ENCODE measurements at places on chromosomes 16 and 17.

- DNase-seq = no peak
These were observed 50.6 kb downstream of the STH start for GRCh38 chr17:46049656-46050055.

GRCh38 chr17:5820721-5821456, 236.6 kb upstream of the NLRP1 start:
- DNase-seq = no peak

DNA sequence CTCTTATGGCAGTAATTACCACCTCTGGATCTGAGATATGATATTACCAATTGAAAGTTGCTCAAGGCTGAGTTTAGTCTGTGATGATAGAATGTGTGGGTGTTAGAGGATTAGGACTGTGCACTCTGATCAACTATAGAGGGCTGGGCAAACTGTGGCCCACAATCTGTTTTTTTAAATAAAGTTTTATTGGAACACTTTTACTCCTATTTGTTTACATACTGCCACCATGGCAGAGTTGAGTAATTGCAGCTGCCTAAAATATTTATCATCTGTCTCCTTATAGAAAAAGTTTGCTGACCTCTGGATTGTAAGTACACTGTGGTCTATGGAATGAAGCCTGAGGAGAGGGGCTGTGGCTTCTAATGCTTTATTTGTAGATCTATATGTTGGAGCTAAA, 71.5 kb upstream of the N4BP1 start:
- DNase-seq = peak; percentile 47

DNA sequence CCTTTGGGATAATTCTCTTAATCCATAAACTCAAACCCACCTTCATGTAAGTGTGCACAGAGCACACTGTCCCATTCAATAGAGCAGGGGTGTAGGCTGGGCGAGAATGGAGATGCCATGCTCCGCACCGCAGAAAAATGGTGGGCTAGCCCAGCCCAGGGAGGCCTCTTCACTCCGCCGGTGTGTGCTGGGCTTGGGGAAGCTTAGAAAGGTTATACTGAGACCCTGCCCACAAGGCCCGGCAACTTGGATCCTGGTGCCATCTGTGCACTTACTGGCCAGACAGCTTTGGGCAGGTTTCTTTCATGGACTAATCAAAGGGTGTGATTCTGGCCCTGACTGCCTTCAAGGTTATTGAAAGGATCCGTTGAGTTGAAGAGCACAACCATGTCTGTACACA, 3.7 kb upstream of the STAT5A start:
- DNase-seq = no peak

DNA sequence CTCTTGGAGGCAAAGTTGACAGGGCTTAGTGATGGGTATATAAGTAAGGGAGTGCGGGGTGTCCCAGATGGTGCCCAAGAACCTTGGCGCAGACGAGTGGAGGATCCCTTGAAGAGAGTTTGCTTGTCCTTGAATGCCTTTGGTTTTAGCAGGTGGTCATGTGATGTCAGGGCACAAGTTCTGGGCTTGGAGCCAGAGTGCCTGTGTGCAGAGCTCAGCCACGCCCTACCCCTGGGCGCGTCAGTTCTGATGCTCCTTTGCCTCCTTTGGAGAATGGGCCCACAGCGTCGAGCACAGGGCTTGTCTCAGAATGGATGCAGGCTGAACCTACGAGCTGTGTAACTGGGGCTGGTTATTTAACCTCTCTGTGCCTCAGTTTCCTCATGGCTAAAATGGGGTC, 412.2 kb upstream of the EEF2KMT start:
- DNase-seq = no peak

DNA sequence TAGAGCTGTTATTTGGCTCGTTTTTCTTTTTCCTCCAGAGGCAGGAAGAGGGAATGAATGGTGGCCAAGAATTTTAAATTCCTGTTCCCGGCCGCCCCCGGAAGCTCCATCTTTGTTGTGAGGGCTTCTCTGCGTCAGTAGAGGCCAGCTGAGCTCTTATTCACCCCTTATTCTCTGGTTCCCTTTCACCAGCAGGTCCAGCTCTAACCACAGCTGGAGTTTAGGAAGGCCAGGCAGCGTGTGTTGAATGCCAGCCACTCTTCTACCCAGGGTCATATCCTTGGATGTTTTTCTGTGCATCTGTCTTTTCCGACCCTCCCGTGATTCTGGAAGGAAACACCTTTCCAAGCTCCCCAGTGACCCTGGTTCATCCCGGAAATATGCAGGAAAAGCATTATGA, 570.5 kb downstream of the WWOX start:
- peak; percentile 16 for DNase-seq

DNA sequence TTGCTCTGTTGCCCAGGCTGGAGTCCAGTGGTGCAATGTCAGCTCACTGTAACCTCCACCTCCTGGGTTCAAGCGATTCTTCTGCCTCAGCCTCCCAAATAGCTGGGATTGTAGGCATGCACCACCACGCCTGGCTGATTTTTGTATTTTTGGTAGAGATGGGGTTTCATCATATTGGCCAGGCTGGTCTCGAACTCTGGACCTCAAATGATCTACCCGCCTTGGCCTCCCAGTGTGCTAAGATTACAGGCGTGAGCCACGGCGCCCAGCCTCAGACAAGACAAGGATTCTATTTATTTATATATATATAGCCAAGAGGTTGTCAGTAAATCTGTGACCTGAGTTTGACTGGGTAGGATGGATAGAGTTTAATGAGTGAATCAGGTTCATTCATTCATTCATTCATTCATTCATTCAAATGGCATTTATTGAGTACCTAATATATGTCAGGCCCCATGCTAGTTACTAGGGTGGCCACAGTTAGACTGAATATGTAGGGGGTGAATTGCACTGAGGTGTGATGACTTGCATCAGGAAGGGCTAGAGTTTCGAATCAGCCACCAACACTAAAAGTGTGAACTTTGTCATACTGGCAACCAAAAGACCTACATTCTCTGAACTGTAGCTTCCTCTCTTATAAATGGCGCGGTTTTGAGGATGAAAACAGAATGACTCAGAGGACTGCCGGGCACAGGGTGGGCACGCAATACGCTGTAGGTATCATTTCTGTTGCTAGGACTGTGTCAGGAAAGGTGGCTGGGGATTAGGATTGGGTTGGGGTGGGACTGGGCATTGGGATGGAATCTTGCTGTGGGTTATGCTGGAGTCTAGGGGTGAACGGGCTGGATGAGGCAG, 37.8 kb downstream of the ITGAE start:
- DNase-seq = no peak

GRCh38 chr16:86554599-86554916, 477 bp downstream of the MTHFSD start:
- no peak for DNase-seq

DNA sequence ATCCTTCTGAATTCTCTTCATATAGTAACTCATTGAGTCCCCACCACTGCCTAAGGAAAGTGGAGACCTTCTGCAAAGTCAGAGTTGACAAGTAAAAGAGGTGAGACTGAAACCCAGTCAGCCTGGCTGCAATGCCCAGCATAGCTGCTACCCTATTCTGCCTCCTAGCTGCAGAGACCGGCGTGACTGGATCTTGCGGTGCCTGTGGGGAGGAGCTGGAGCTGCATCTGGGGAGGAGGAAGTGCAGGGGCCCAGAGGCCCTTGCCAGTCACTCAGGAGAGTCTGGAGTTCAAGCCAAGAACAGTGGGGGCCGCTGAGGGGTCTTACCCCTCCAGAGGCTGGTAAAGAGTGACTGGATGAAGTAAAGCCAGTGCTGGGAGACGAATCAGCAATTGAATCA, 35.0 kb upstream of the ZNF423 start:
- peak; percentile 83 for DNase-seq

DNA sequence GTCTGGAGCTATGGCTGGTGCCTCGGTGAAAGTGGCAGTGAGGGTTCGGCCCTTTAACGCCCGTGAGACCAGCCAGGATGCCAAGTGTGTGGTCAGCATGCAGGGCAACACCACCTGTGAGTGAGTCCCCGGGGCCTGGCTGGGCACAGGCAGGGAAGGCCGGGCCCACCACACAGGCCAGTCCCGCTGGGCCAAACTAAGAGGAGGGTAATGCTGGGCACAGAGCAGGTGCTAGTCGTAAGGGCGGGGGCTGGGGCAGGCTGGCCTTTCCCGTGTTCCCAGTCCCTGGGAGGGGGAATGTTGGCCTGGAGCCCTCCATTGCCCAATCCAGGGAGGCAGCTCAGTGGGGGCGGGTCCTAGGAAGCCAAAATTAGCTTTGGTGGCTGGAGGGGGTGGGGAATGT, 2.5 kb downstream of the KIF1C start:
- no peak for DNase-seq
